Smooth muscle cell of the pulmonary artery (primary cell): ENCODE measurements at places on chromosomes 2 and 18. TPM values are rescaled to one million over a fixed set of nuclear protein-coding genes. Genes with fewer than 3 reads are reported as not detected.

GALNT5 gene
- total RNA-seq: 146 and 164 TPM in 2 replicates

TEKT4 gene
- not detected in 2 replicates for total RNA-seq

GPR155 gene
- 9.3 and 10.4 TPM in 2 replicates for total RNA-seq

CDK15 gene
- total RNA-seq: 0.52 and 1.5 TPM in 2 replicates

CXCR1 gene
- not detected in 2 replicates for total RNA-seq

NDUFS1 gene
- total RNA-seq: 118 and 126 TPM in 2 replicates

POMC gene
- 1.2 and 2.0 TPM in 2 replicates for total RNA-seq

ZNF513 gene
- total RNA-seq: 8.9 and 10.6 TPM in 2 replicates

ABCB11 gene
- total RNA-seq: under 0.01 and 0.13 TPM in 2 replicates

C1QL2 gene
- not detected in 2 replicates for total RNA-seq

CTIF gene
- total RNA-seq: 49.8 and 53.7 TPM in 2 replicates

NFE2L2 gene
- total RNA-seq: 76.5 and 79.2 TPM in 2 replicates

SPDYA gene
- total RNA-seq: 0.83 and 0.91 TPM in 2 replicates

CCDC141 gene
- 0.53 and 0.78 TPM in 2 replicates for total RNA-seq

LYG2 gene
- not detected in 2 replicates for total RNA-seq

LOXHD1 gene
- total RNA-seq: not detected in 2 replicates

SLC14A1 gene
- total RNA-seq: 167 and 254 TPM in 2 replicates

LANCL1 gene
- total RNA-seq: 30.7 and 65.2 TPM in 2 replicates

ALK gene
- 0.07 TPM in 1 of 2 replicates, not detected in the other for total RNA-seq

CCDC85A gene
- 0.13 and 1.6 TPM in 2 replicates for total RNA-seq

KCNK3 gene
- total RNA-seq: 0.89 and 4.1 TPM in 2 replicates

GAREM1 gene
- 3.2 and 3.5 TPM in 2 replicates for total RNA-seq

EFEMP1 gene
- 3,446 and 3,873 TPM in 2 replicates for total RNA-seq

SNTG2 gene
- total RNA-seq: 0.07 and 0.26 TPM in 2 replicates

IL36B gene
- total RNA-seq: not detected in 2 replicates

GNLY gene
- total RNA-seq: 0.07 TPM in 1 of 2 replicates, not detected in the other

TMEM17 gene
- total RNA-seq: 1.8 and 2.6 TPM in 2 replicates

RTN4 gene
- total RNA-seq: 440 and 543 TPM in 2 replicates

DQX1 gene
- 0.07 TPM in 1 of 2 replicates, not detected in the other for total RNA-seq

LAMA1 gene
- 5.4 and 92.5 TPM in 2 replicates for total RNA-seq

EMILIN2 gene
- 3.4 and 7.6 TPM in 2 replicates for total RNA-seq

LYPD6B gene
- 0.10 and 0.20 TPM in 2 replicates for total RNA-seq

DYSF gene
- total RNA-seq: 2.3 TPM in 2 replicates
